ENCODE measurements at places on chromosomes 4 and X.

- no peak for DNase-seq
Measured at GRCh38 chr4:184315675-184316359, 98.1 kb upstream of the ENPP6 start.

DNA sequence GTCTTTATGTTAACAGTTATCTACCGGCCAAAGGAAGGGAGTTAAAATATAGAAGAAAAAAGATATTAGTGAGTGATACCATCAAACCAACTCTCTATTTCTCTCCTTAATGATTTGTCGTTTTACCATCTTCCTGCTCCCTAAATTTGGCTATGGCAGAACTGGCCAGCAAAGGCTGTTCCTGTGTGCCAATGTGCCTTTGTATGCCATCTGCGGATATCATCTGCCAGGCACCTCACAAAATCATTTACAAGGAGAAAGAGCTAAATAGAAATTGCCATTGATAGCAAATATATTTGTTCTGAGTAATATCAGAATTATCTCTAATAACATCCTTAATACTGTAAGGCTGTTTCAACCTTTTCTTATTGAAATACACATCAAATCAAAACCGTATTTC is 22.4 kb downstream of the GPM6A start:
- no peak for DNase-seq

DNA sequence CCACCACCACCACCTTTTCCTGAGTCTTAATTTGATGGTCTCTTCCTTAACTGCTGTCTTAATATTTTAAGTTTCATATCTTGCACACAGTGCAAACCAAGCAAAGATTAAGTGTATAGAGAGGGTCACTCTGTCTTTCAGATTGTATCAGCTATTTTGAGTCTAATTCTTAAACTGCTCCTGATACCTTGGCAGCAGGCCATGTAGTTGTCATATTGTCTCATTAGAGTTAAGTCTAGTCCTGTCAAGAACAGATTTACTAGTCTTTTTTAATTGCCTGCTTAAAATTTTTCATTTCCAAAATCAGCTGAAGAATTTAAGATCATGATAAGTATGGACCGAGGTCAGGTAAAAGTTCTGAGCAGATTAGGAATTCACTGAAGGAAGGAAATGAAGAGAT is 51.5 kb downstream of the FHIP1A start:
- DNase-seq = no peak

- DNase-seq = no peak
Measured at GRCh38 chrX:25175743-25176142, 160.0 kb upstream of the ARX start.

GRCh38 chr4:104878936-104879335 is 267.7 kb upstream of the TET2 start:
- no peak for DNase-seq

DNA sequence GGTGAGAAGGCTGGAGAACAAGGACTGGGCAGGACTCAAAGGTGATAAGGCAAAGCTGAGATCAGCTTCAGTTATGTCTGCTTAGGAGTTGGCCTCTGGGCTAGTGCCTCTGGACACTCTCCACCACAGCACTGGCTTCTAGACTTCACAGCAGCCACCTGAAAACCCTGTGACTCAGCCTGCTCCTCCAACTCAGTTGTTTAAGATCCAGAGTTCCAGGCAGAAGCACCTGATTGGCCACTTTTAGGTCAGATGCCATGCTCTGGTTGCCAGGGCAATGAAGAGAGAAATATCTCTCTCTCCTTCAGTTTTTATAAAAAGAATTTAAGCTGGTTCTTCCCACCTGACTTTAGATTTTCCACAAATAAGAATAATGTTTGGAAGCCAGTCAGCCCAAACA is 47.9 kb upstream of the BLTP1 start:
- no peak for DNase-seq

GRCh38 chr4:5824635-5825034 is 68.3 kb downstream of the CRMP1 start:
- peak; percentile 50 for DNase-seq

DNA sequence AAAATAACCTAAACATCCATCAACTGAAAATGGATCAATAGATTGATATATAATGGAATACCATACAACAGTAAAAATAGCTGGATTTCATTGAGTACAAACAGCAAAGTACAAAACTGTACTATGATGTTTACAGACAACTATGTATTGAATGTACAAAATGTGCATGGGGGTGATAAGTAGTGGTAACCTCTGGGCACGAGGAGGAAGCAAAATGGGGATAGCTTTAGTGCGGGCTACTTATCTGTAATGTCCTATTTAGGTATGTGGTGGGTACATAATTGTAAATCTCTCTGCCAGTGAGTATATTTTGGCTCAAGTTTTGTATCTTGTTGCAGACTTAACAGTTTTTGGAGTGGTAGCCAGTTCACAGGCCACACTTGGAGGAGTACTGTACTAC is 123.6 kb downstream of the STAG2 start:
- no peak for DNase-seq

DNA sequence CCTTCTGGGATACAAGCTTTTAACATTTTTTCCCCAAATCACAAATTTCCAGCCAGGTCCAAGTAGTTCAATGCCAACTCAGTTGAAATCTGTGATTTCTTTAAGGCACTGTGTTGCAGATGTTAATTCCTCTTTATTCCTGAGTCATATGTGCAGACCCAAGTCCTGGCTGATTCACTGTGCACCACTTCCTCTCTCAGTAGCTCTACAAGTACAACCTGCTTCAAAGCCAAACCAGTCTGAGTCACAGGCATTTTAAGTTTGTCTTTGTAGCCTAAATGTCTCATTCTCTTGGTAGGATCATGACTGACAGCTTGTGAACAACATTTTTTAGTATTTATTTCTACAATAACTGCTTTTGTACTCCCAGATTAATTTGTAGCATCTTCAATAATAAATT is 165.6 kb upstream of the S100G start:
- peak; percentile 91 for DNase-seq

DNA sequence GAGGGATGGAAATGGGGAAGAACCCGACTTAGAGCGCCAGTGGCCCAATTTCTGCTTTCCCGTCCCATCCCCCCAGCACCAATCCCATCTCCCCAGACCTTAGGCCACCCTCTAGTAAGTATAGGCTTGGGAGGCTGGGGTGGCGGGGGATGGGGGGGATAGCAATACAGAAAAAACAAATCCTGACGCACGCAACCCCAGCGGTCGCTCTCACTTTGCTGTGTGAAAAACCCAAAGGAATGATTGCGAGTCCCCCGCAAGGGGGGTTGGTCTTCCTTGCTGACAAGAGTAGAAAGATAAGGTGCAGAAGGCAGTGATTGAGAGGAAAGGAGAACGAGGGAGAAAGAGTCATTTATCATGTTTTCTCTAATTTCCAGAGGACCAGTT is 863 bp downstream of the CPE start:
- no peak for DNase-seq
